GM06990 (cell line): ENCODE measurements at places on chromosomes 1 and 21.

GRCh38 chr1:27306892-27307761 lies 14.8 kb upstream of the TMEM222 start:
- no peak for DNase-seq

DNA sequence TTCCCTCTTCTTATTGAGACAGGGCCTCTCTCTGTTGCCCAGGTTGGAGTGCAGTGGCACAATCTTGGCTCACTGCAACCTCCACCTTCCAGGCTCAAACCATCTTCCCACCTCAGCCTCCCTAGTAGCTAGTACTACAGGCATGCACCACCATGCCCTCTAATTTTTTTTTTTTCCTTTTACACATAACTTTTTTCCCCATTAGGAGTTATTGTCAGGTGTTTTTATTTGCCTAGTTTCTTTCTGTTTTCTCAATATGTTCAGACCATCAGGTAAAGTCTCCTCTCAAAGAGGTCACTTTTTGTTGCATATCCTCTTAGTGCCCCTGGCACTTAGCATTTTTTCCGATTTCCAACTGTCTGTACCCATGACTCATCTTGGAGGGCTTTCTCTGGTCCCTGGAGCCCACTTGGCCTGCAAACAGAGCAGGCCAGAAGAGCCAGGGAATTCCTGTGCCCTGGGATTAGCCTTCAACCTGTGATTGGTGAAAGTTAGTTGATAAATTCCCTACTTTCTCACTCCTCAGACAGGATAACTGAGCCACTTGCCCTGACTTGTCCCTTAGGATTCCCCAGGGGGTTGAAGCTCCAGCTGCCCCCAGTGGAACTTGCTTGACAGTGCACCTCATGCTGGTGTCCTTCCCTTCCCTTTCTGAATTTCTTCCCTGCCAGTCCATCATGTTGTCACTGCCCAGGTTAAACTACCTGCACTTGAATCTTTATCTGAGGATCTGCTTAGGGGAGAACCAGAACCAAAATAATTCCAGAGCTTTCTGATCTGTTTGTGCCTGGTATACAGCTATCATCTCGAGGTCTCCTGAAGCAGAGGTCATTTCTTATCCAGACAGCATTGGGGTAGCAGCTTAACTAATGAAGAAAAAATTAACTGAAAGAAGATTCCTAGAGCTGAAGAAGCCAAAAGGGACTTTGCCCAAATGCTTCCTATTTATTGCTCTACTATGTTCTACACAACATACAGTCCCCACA lies 2.4 kb downstream of the NTPCR start:
- DNase-seq, result peak; percentile 15

DNA sequence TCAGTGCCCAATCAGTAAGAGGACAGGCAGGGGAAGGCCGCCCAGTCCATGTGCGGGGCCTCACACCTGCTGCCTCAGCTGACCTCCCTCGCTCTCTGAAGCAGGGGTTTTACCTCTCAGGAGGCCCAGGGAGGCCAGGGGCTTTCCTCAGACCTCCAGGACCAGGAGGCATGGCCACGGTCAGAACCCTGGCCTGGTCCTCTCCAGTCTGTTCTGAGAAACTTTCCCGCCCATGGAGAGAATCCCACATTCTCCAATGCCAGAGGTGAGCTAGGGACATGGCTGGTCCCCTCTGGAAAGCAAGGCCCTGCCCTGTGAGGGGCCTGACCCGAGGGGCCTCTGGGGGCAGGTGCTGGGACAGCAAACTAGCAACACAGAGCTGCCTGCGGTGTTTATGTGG lies 68.2 kb downstream of the DMRTB1 start:
- DNase-seq, result no peak

DNA sequence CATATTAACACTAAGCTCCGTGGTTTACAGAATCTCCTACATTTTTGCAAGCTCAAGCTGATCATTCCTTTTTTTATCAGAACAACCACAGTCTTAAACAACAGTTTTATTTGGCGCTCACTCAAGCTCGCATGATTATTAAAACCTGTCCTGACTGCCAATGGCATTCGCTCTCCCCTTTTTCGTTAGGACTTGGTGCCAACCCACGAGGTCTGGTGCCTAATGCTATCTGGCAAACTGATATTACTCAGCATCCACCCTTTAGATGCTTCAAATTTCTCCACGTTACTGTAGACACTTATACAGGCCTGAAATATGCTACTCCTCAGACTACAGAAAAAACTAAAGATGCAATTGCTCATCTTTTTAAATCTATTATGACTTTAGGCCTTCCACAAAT lies 23.0 kb upstream of the ITLN1 start:
- no peak for DNase-seq

- no peak for DNase-seq
Measured at GRCh38 chr1:55597910-55598309, 382.7 kb upstream of the USP24 start.

- peak; percentile 10 for DNase-seq
Measured at GRCh38 chr1:231161667-231162296, at the start of gene TRIM67. TSS of gene TRIM67 (plus strand) at chr1:231162058. CDS start at chr1:231162970, 912 bp downstream.

DNA sequence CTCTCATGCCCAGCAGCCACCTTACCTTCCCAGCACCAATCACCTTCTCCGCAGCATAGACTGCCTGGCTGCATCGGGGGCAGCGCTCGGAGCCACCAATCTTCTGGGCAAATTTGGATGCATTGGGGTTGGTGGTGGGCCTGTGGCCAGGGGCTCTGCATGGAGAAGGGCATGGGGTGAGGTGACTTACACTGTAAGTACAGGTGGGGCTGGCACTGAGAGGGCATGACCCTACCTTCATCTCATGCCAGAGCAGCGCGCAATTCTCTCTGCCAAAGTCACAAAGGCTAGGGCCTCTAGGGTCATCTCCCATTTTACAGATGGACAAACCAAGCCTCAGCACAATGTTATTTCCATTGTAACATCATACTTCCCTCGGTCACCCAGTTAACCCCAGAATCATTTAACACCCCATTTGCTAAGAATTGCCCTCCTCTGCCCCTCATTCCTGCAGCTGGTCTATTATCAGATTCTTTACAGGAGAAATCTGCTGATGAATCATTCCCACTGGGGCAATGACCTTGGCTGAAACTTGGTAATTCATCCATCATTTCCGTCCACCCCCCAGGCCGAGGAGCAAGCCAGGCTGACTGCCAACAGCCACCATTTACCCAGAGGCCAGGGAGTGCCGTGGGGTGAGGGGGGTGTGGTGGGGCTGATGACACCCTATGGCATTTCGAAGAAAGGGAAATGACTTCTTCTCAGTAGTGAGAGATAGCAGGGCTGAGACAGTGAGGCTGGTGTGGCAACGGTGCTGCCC lies 17.9 kb downstream of the CSRP1 start:
- no peak for DNase-seq

GRCh38 chr21:39088031-39088370 lies 95.2 kb downstream of the PSMG1 start:
- no peak for DNase-seq

DNA sequence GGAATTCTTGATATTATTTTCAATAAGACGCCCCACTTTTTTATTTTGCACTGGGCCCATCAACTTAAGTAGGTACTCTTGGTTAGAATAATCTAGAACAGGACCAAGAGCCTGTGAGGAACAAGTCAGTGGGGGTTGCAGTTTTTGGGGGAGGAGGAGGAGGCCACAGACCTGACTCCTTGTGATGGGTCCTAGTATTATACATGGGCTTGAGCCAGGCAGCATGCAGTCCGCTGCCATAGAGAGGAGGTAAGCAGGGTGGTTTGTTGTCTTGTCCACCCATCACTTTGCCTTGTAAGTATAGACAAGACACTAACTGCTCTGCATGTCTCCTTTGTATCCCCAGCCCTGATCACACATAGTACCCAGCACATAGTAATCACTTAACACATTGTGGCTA lies 24.5 kb downstream of the ROR1 start:
- DNase-seq, result no peak

DNA sequence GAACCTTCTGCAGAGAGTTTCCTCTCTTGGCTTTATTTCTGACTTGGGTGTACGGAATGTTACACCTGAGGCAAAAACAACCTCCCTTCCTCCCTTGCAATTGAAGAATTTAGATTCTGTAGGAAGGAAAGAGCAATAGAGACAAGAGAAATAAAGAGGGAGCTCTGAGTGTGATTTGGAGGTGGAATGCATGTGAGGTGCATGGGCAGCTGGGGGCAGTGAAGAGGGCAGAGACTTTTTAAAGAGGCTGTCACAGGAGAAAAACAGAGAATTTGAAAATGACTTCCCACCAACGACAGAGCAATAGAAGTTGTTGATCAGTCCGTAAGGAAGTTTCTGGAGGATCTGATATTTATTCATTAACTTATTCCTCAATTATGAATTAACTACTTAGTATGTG lies 172.0 kb upstream of the B3GALT2 start:
- no peak for DNase-seq

- DNase-seq, result no peak
Measured at GRCh38 chr1:199150756-199151155, 511.9 kb downstream of the PTPRC start.

DNA sequence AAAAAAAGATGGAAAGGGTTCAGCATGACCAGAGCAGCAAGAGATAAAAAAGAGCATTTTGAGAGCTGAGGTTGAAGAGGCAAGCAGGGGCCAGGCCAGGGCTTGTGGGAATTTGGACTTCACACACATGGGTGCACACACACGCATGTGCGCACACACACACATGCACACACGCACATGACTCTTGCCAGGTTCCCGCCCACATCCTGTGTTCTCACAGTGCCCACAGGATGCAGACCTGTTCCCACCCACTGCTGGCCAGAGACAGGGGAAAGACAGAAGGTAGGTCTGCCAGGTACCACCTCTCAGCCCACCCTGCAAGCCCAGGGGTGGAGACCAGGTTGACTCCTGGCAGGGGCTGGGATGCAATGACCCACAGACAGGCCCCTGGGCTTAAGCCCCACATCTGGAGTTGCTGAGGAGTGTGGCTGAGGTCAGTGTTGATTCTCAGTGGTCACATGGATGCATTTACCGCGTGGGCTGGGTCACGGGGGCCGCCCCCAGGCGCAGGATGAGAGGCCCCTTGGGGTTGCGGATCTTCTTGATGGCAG lies 4.4 kb downstream of the COL16A1 start:
- DNase-seq, result peak; percentile 58

DNA sequence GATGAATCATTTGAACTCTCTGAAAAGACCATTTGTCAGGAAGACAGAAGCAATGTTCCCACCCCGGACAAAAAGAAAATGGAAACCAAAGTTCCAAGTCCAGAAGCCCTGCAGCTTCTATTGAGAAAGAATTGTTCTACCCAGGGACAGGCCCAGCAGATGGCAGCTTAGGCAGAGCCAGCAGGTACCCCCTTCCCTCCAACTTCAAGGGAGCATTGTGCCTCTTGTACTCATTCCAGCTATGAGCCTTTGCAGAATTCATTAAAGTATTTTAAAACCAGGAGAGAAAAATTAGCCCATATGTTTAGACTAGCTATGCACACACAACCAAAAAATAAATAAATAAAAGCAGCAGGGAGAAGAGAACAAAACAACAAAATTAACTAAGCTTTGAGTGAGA lies 85.2 kb upstream of the KCND3 start:
- DNase-seq, result no peak
